Foreskin melanocyte (primary cell): ENCODE measurements at places on chromosomes 5 and 9.

GRCh38 chr5:106956886-106957285 is 713.9 kb downstream of the EFNA5 start:
- DNase-seq = no peak

DNA sequence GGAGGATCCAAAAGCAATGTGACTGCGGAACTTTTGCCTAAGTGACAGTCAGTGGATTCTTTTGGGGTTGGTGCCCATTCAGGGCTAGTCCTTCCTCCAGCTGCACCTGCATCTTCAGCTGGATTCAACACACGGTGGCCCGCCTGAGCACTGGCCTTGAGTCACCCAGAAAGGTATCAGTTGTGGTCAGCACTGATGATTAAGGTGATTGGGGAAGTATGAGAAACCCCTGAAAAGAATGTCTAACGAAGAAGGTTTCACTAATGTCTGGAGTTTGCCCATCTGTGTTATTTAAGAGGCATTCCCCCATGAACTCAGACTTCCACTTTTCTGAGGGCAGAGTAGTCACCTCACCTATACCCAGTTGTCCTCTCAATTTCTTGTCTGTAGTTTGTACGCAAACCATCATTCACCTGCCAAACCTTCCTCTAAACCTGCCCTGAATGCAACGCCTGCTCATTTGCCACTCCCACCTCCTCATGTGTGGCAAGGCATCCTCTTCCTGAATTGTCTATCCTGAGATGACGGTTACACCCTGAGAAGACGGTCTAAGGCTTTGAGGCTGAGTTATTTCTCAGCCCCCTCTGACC is 27.2 kb downstream of the CSF2 start:
- DNase-seq = no peak

- DNase-seq = no peak
Measured at GRCh38 chr5:28156981-28157380, 1118.6 kb upstream of the CDH9 start.

DNA sequence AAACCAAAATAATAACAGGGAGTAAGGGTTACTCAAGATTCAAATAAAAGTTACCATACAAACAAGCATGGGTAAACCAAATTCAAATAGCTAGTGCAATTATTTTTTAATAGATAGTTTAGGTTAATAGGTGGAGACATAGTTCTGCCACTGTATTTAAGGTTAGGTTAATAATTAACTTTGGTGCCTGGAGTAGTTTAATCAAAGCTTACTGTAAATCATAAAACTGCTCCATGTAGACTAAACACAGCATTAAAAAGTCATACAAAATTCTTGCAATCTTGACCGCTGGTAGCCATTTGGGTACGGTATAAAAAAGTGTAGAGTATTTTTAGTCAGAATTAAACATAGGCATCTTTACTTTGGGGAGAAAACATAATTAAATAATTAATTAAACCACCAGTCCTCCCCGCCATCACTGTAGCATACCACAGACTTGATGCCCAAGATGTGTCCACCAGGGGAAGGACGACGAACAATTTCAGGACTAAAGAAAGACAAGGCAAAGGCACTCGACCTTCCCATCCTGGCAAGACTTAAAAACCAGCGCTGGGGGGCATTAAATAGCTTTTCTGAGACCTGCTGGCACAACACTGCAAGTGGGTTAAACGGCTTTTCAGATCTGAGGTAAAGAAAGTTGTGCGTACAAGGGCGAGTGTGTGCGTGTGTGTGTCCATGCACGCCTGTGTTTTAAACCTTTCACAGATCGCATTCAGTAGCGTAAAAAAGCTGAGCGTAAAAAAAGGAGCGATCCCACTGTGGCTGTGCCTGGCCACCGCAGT is 2.9 kb downstream of the SEMA6A start:
- peak; percentile 54 for DNase-seq

DNA sequence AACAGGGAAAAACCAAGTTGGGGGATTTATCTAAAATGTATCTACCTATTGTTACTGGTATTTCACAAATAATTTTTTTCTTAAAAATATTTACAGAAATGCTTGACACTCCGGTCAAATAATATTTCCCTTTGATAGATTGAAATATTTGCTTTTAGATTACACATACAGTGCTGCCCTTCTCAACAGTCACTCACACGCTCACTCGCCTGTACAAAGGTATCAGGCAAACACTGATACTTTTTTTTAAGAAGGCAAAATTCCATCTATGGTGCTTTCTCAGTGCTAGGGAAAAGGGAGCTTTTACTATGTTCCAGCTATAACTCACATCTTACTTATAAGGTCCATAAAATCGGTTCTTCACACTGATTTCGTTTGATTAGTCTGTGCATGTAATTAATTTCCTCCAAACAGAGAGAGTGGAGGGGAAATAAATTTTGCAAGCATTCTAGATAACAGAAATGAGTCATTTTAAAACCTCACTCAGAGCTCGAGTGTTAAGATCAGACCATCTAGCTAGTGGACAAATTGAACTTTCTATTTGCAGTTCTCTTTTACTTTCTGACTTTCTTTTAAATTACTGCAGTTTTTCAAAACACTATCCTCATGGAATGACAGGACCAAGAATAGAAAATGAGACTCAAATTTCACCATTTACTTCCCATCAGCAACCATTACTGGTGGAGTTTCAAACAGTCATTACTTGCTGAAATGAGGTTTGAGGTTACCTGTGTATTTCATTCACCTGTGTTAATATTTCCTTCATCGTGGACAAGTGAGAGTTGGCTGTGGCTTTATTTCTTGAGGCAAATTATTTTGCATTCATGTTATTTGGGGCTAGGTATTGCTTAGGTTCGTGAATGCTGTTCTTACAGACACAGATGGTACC is 273.2 kb downstream of the RAB3C start:
- DNase-seq = no peak

DNA sequence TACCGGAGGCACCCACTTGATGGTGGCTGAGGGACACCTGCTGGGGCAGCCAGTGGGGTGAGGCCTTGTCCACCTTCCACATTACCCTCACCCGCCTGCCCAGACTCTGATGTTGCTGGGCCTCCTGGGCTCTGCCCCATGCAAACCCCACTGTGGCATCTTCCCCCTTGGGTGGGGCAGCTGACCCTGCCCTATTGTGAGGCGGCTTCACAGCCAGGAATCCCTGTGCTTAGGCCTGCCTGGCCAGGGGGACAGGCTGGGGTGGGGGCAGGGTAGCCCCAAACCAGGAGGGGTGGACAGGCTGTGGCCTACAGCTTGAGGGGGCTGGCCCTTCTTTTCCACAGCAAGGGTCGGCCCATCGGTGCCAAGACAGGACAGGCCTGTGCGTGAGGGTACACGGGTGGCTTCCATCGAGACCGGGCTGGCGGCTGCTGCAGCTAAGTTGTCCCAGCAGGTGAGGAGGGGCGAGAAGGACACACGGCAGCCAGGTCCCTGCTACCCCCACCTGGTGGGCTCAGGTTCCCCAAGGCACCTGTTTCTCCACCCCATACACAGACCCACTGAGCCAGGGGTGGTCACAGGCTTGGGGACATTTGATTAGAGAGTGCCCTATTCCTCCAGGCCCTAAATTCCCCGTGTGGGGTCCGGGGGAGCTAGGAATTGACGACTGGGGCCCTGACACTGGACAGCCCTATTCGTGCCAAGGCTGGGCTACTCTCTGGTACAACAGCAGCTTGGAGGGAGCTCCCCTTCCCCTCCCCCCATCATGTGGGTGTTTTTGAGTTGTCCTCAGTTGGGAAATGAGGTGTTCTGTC is 99.2 kb downstream of the PHF2 start:
- DNase-seq = no peak

DNA sequence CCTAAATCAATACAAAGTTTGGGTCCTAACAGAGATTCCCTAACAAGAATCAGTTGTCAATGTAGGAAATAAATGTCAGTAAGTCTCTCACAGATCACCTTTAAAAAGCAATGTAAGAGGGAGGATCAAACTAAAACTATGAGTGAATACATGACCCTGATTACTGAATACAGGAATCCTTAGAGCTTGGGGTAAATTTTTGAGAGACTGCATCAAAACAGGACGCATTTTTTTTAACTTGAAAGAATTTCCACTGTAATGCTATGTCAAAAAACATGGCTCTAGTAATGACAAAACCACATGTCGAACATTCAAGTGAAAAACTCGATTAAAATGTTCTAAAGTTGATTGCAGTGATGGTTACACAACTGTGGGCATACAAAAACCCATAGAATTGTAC is 21.9 kb downstream of the ZDHHC21 start:
- no peak for DNase-seq

DNA sequence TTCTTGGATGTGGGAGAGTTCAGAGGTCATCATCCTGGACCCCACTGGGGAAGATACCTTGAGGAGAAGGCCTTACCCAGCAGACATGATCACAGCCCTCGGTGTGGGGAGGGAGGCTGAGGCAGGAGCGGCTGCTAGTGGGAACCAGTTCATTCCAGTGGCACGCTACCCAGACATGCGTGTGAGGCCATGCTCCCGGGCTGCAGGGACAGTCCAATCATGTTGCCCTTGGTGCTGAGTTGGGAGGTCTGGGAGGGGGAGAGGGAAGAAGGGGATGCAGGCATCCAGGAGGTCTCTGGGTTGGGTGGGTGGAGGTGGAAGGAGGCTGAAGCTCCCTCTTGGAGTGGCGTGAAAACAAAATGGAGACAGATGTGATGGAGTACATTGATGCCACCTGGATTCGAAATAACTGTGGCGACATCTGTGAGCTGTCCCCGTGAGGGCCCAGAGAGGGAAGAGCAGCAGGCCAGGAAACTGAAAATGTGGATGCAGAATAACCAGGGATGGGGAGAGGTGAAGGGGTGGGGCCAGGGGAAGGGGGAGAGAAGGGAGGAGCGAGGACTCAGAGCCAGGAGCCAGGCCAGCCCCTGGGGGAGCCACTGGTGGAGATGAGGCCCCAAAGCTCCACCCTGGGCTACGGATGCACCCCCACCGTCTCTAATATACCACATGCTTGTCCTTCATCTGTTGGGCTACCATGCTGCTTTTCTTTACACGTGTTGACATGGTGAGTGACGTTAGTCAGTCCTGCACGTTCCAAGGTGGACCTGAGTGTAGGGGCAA is 16.2 kb downstream of the NDUFS6 start:
- no peak for DNase-seq

DNA sequence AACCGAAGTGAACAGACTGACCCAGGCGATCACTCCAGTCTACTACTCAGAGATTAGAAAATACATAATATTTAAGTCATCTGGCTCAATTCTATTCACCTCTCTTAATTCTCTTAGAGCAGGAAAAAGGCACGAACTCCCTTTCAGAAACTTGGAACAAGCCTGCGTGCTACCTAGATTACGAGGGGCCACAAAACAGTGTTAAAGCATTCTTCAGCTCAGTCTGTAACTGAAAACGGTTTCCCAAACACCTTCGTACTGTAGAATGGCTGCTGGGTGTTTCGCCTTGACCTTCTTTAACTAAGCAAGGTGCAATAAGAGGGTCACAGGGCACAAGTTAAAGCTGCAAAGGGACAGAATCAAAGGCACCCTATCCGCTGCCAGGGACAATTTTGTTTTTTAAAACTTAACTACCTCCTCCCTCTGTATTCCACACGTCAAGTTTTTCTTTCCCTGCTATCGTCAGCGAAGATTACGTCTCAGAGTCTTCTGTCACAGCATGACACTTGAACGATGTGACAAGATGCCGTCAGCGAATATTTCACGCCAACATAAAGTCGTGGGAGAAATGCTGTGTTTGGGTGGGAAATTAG is 687 bp downstream of the LYSMD3 start:
- DNase-seq = no peak
